ENCODE measurements at places on chromosomes 7 and 10. TPM values are rescaled to one million over a fixed set of nuclear protein-coding genes. Genes with fewer than 3 reads are reported as not detected.

DNA sequence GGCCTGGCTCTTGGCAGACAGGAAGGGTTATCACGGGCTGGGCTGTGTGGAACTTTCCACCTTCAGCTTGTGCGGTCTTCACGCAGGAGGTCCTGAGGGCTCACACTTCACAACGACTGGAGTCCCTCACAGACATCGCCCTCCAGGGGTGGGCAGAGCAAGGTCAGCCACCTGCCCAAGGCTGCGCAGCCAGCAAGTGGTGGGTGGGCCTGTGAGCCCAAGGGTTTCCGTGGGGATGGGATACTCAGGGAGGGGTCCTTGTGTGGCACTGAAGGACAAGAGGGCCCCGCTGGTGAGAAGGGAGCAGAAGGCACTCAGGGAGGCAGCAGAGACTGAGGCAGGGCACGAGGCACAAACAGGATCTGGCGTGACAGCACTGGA lies 22.0 kb downstream of the PDIA4 start:
- no peak for DNase-seq

DNA sequence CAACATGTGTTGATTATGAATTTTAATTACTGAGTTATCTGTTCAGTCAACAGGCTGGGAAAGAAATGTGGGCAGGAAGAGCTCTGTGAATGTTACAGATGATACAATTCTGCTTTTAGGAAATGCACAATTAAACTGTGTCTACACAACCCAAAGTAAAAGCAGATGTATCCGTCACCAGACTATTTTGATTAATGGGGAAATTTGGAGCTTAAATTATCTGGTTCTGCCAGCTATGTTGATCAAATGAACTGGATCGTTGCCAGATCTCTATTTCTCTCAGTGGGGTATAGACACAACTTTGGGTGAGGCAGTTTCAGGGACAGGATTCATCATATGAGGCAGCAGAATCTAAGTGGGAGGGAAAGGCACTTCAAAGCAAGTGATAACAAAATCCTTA lies 136.5 kb downstream of the NEUROD6 start:
- DNase-seq: no peak

DNA sequence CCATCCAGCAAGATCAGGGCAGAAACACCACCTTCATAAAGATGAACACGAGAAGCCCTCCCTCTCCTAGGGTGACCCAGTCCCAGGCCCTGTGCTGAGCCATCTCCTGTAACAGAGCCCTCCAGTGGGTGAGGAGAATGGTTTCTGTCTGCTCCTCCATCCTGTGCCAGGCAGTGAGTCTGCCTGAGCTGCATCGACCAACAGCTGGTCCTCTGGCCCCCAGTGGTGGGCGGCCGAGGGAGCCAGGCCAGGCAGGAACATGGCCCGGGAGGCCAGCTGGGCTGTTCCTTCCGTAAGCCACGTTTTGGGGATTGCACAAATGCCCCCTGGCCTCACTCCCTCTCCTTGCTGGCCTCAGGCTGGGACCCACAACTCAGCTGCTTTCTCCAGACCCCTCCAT lies 73.5 kb downstream of the GRB10 start:
- DNase-seq: no peak

DNA sequence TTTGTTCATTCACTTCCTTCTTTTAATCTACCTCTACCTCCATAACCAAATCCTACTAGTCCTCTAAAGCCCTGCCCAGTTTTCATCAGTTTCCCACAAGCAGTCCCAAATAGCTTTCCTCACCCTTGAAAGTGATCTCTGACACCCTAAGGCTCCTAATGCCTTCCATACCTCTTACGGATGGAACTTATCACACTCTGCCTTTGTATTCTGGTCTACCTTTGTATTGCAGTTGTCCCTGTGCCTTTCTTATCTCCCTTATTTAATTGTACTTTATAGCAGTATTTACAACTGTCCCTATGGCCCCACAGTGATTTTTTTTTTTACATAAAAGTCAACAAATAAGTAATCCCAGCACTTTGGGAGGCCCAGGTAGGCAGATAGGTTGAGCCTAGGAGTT lies 33.8 kb downstream of the ACSL5 start:
- DNase-seq: no peak

DNA sequence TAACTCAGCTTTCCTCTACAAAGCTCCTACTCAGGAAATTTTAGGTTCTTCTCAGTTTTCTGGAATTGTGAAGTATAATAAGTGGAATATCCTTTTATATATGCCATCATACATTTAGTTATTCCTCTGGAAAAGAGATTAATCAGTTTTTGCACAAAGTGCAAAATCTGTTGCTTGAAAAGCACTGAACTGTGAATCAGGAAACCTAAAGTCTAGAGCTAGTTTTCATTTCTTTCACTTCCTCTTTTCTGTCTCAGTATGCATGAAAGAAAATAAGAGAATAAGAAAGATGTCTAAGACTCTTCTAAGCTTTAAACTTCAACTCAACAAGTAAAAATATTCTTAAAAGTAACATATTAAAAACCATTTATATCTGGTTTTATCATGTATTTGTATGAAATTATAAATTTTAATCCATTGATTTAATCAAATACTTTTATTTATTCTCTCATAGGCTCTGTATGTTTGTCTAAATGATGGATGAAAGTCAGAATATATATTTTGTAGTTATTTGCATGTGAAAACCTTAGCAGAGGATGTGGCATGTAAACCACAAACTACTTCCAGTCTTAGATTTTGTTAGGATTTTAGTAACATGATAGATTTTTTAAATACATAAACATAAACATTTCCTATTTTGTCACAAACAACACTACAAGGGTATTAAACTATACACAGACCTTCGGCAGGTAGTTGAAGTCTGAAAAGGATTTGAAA lies 1073.0 kb downstream of the XPNPEP1 start:
- no peak for DNase-seq

- DNase-seq: no peak
Measured at GRCh38 chr7:2195400-2196246, 37.1 kb downstream of the MAD1L1 start.

GRCh38 chr7:23055582-23056178 lies 41.8 kb upstream of the HYCC1 start:
- peak; percentile 71 for DNase-seq

GRCh38 chr7:157877298-157878090 lies 540.7 kb downstream of the DNAJB6 start:
- DNase-seq: no peak

The NME8 gene
- total RNA-seq: not detected

The FAM241B gene
- 6.3 TPM for total RNA-seq

The KCNIP2 gene
- total RNA-seq: 2.8 TPM
